ENCODE measurements at places on chromosomes 7 and 10. TPM values are rescaled to one million over a fixed set of nuclear protein-coding genes. Genes with fewer than 3 reads are reported as not detected.

DNA sequence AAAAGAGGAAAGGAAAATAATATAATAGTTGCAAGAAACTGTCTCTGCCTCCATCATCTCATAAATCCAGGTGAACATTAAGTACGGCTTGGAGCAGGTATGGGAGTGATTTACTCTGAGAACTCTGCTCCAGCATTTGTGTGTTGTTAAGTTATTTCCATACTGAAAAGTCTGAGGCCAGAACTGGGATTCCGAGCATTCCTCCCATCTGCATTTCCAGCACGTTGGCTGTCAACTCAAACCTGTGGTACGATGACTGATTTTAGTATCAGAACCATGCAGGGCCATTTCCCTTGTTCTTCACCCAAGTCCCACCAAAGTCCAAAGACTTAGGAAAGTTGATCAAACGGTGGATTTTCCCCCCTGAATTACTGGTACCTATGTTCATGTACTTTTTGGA is 104.9 kb downstream of the CREB5 start:
- no peaks in the 10 kb centered on the region for H3K27me3 ChIP-seq
- H3K4me3 ChIP-seq: no peak overlapping the region

DNA sequence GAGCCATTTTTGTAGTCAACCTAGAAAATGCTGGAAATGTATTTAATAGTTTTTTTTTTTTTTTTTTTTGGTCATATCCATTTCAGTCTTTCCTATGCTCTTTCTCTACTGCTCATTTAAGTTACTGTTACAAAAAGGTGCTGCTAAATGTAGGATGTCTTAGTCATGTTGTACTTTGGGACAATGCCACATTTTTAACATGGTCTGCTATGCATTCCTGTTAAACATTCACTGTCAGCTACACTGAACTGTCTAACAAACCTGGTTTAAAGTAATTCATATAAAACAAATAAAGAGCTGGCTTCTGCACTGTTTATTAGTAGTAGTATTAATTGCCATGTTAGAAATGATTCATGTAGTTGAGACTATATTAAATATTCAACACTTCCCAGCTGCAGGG is 108.6 kb downstream of the NSUN6 start:
- H3K27me3 ChIP-seq: no peaks in the 10 kb centered on the region

DNA sequence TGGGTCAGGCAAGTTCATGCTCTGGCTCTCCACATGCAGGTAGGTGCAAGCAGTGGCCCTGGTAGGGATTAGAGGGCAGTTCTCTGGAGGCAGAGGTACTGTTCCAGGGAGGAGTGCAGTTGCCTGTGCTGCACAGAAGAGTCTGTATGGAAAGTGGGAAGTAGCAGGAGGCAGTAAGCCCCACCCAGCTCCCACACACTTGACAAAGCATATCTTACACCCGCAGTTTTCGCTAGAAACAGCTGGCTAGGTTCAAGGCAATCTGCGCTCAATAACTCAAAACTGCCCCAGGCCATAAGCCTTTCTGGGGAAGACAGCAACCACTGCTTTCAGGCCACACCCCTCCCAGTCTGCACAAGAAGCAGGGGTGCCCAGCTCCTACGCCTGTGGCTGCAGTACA is 33.1 kb upstream of the ARMC3 start:
- H3K36me3 ChIP-seq: no peaks in the 10 kb centered on the region
- no peaks in the 10 kb centered on the region for H3K27me3 ChIP-seq
- H3K4me3 ChIP-seq: no peak overlapping the region
- H3K4me1 ChIP-seq: peaks cover 17% of the 10 kb centered on the region
- DNase-seq: peak; percentile 20
- peak overlapping the region; percentile 78 for H3K27ac ChIP-seq

GRCh38 chr7:116447966-116448839 is 51.3 kb upstream of the CAV2 start:
- H3K4me3 ChIP-seq: no peak overlapping the region
- no peak overlapping the region for H3K27ac ChIP-seq
- no peak for DNase-seq
- H3K36me3 ChIP-seq: no peaks in the 10 kb centered on the region

DNA sequence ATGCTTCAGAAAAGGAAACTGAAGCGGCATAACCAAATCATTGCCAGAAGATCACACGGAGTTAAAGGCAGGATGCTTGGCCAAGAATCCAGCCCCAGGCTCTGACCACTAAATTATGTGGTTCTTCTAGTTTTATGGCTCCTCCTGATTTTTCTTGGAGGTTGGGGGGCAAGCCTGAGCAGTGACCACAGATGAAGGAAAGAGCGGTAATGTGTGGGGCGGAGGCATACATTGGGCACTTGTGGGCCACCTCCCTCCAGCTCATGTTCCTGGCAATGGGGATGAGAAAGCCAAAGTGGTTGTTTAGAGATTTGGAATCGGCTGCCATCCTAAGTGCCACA is 3.2 kb downstream of the TRPV6 start:
- no peak for DNase-seq
- no peak overlapping the region for H3K4me3 ChIP-seq
- H3K27ac ChIP-seq: no peak overlapping the region
- H3K4me1 ChIP-seq: no peaks in the 10 kb centered on the region
- H3K27me3 ChIP-seq: peaks cover 6% of the 10 kb centered on the region

DNA sequence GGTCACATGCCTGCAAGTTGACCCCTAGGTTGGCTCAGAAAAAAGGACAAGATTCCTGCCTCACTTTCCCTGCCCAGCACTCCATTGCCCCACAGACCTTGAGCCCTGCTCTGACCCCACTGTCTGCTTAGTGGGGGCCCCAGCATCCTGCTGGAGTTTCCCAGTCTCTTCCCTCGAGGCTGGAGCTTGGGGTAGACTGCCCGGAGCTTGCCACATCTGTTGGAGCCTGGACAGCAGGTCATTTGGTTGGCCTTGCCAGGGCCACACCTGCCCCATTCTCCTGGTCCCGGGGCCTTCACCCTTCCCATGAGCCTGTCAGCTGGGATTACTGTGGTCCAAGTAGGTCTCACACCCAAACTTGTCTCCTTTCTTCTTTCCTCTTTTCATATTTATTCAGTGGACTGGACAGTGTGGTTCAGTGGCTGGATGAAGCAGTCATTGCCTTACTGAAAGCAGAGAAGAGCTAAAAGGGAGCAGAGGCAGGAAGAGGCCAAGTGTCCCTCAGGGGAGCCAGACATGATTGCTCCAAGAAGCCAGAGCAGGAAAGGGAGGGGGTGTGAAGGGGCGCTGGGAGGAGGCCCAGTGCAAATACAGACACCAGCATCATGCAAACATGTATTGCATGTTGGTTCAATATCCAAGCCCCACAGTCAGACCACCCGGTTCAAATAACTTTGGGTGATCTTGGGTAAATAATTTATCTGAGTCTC is 56.2 kb upstream of the CACUL1 start:
- H3K4me3 ChIP-seq: no peak overlapping the region
- no peaks in the 10 kb centered on the region for H3K27me3 ChIP-seq
- no peaks in the 10 kb centered on the region for H3K36me3 ChIP-seq
- DNase-seq: no peak
- H3K4me1 ChIP-seq: no peaks in the 10 kb centered on the region

DNA sequence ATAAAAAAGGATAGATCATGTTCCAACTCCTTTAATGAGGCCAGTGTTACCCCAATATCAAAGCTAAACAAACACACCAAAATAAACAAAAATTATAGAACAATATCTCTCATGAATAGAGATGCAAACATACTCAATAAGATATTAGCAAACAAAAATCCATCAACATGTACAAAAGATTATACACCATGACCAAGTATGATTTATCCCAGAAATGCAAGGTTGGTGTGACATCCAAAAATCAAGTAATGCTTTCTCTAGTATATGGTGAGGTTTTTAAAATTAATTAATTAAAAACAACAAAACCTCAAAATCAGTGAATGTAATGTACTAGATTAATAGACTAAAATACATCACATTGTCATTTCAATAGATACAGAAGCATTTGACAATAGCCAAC is 11.0 kb upstream of the MSMB start:
- H3K27me3 ChIP-seq: no peaks in the 10 kb centered on the region
- H3K4me1 ChIP-seq: peaks cover under 1% of the 10 kb centered on the region

ERVW-1 gene
- not detected for total RNA-seq

HTR5A gene
- total RNA-seq: not detected

PPRC1 gene
- 9.8 TPM for total RNA-seq

ALKBH4 gene
- total RNA-seq: 10.1 TPM

SUGCT gene
- total RNA-seq: 12.0 TPM

NODAL gene
- not detected for total RNA-seq

NKX1-2 gene
- total RNA-seq: 2.0 TPM
